ENCODE measurements at places on chromosomes 13 and 19. TPM values are rescaled to one million over a fixed set of nuclear protein-coding genes. Genes with fewer than 3 reads are reported as not detected.

The ZNF382 gene
- total RNA-seq, result 1.9 TPM

The KL gene
- 0.63 TPM for total RNA-seq

The LEUTX gene
- not detected for total RNA-seq

The ZNF177 gene
- total RNA-seq, result 0.47 TPM

The SPTBN4 gene
- 1.0 TPM for total RNA-seq

The SLC10A2 gene
- total RNA-seq, result not detected

The IZUMO2 gene
- total RNA-seq, result not detected

The CLEC11A gene
- 1.3 TPM for total RNA-seq

The CEBPA gene
- total RNA-seq, result 18.7 TPM

The IGFL3 gene
- total RNA-seq, result not detected

The C19orf18 gene
- 0.42 TPM for total RNA-seq

The ARRDC5 gene
- not detected for total RNA-seq

The RASIP1 gene
- 6.5 TPM for total RNA-seq

DNA sequence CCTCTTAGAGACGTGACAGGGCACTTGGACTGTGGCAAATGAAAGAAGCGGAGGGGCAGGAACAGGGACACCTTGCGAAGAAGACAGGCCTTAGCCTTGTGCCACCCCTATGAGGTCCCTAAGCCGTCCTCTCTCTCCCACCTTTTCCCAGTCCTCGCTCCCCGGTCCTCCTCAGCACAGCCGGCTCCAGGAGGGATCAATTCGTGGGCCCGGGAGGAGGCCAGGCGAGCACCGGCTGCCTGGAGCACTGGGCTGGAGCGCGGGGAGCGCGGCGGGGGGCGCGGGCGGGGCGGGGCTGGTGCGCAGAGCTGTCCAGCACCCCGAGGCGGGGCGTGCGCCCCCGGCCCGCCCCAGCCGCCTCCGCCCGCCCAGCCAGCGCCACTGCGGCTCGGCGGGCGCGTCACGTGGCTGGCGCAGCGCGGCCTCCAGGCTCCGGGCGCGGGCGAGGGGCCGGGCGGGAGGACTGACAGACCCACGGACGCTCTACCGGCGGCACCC, at the start of gene LRP3:
Gene LRP3, plus strand, starts transcription at position 466 of the 498 bp plus-strand sequence. CDS start 456 bp downstream, outside the sequence.
- peak; percentile 69 for DNase-seq

DNA sequence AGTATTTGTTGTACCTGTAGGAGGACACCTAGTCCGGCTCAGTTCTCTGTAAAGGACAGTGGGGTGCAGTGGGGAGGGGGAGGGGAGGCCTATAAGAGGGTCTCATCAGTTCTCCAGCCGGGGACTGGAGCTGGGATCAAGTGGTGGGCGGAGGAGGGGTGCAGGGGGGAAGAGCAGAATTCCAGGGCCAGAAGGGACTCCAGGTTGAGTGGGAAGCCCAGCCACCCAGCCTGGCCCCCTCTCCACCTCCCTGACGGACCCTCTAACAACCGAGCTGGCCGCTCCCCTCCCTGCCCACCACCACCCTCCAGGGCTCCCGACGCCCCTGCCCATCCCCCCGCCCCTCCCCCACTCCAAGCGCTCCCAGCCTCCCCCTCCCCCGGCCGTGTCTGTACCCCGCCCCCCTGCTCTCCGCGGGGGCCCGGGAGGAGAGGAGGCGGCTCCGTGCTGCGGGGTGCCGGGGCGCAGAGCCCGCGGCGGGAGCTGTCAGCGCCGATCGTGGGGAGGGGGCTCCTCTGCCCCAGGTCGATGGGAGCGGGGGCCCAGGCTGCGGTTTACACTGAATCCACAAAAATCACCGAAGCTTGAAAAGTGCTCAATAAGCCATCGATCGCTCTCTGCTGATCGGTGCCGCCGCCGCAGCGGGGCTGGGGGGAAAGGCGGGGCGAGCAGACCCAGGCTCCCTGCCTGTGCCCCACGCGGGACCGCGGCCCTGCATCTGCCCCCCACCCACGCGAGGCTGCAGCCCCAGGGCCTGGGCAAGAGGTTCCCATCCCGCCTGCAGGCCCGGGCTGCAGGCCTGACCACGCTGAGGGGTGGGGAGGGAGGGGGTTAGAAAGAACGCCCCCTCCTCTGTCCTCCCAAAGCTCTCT, 34.6 kb upstream of the ONECUT3 start:
- no peak for DNase-seq

DNA sequence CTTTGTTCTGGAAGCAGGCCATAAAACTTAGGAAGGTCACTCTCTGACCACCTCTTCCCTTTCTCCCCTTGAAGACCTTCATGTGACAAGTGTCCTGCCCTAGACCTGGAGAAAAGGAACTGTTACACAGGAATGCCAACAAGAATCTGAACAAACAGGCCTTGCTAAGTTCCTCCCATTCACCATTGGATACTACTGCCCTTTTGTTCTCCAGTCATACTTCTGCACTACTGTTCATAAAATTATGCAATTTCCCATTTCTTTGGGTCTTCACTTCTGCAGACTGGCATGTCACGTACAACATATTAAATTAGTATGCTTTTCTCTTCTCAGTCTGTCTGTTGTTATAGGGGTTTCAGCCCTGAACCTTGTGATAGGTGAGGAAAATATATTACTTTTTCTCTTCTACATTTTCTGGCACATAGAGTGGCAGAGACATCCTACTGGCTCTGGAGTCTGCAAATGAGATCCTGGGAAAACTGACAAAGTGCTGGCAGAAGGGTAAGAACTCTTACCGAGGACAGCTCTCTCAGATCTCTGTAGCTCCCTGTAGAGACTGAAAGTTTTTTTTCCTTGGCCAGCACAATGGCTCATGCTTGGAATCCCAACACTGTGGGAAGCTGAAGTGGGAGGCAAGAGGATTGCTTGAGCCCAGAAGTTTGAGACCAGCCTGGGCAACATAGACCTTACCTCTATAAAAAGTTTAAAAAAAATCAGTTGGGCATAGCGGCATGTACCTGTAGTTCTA, 87.6 kb upstream of the SPRY2 start:
- no peak for DNase-seq

GRCh38 chr13:103224804-103225203, 158.6 kb upstream of the SLC10A2 start:
- DNase-seq, result no peak

DNA sequence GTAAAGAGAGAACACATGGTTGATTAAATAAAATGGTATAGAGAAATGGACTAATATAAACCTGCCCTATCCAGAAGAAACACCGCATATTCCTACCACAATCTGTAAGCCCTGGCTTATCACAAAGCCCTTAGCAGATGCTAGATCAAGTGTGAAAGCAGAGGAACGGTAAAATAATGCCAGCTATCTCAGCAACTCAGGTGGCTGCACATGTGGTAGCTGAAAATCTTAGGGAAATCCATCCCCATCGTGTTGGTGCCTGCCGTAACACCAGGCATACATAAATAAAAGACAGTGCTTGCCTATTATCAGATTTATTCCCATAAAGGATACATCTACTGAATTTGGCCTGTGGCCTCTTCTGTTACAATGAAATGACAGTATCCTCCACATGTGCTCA, 304.1 kb upstream of the MAB21L1 start:
- no peak for DNase-seq

DNA sequence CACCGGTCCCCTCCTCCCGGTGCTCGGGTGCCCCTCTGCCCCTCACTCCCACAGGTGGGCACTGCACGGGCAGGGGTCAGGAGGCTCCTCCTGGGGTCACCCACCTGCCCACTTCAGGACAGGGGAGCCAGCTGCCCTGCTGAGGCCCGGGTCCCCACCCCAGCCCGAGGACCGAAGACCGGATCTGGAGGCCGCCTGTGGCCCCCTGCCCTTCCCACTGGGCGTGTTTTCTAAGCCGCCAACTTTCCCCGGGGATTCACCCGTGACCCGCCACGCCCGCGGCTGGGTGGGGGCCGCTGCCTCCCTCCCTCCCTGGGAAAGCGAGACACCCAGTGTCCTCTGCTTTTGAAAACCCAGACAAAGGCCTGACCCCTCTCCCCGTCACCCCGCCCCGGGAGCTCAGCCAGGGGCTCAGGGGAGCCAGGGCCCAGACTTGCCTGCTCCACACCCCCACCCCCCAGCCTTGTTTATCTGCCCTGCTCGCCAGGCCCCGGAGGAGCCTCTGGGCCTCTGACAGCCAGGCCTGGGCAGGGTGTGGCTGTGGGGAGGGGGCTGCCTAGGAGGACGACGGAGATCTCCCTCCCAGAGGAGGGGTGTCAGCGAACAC, 1.3 kb downstream of the PALM start:
- DNase-seq, result no peak

DNA sequence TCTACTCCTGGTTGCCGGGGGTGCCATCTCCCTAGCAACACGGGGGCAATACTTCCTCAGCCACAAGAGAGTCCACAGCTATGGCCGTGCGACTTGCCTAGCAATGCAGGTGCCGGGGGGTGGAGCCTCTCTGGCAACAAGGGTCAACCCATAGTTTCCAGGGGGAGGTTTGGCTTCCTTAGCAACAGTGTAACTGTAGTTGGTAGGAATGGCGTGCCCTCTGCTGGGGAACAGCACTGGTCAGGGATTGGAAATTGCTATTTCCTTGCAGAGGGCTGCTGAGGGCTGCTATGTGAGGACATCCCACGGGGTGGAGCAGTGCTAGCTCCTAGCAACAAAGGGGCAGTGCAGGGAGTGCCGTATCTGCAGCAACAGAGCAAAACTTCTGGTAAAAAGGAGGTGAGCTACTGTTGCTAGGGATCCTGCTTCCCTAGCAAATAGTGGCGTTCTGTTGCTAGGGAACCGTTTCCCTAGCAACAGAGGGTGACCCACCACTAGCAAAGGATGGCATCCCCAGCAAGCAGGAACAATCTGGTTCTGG, 7.0 kb upstream of the TMC4 start:
- no peak for DNase-seq

DNA sequence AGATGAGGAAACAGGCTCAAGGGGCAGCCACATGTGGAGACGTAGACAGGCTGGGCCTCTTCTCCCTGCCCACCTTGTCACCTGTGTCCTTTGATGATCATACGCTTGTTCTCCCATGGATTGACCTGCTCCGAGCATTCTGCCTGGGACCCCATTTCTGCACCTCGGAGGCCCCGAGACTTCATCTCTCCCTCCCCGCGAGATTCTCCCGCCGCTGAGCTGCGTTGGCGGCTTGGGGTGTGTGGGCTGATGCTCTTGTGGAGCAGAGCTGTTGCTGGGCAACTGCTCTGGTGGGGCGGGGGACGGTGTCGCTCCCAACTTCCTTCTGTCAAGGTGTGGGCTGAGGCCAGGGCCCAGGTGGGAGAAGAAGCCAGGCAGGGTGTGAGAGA, 22.1 kb downstream of the MAST3 start:
- DNase-seq, result no peak

GRCh38 chr19:35272122-35272719, 3.5 kb downstream of the USF2 start:
- DNase-seq, result no peak

DNA sequence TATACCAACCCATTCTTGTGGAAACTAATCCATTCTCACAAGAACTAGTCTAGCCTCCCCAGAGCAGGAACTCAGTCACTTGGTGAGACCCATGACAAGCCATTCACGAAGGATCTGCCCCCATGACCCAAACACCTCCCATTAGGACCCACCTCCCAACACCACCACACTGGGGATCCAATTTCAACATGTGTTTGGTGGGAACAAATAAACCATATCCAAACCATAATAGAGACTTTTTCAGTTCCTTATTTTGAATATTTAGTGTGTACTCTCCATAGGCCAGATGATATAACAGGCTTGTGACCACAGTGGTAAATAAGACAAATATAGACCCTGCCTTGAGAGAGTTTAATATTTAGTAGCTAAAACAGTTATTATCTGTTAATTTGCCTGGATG, 227.5 kb upstream of the SERP2 start:
- DNase-seq, result no peak

- DNase-seq, result no peak
Observed at GRCh38 chr13:79547211-79548195, 66.5 kb downstream of the NDFIP2 start.

- no peak for DNase-seq
Observed at GRCh38 chr13:106710266-106710665, 142.3 kb upstream of the ARGLU1 start.

- no peak for DNase-seq
Observed at GRCh38 chr13:47033216-47033615, 136.4 kb upstream of the HTR2A start.

GRCh38 chr19:8111376-8111775, 38.0 kb downstream of the FBN3 start:
- no peak for DNase-seq

DNA sequence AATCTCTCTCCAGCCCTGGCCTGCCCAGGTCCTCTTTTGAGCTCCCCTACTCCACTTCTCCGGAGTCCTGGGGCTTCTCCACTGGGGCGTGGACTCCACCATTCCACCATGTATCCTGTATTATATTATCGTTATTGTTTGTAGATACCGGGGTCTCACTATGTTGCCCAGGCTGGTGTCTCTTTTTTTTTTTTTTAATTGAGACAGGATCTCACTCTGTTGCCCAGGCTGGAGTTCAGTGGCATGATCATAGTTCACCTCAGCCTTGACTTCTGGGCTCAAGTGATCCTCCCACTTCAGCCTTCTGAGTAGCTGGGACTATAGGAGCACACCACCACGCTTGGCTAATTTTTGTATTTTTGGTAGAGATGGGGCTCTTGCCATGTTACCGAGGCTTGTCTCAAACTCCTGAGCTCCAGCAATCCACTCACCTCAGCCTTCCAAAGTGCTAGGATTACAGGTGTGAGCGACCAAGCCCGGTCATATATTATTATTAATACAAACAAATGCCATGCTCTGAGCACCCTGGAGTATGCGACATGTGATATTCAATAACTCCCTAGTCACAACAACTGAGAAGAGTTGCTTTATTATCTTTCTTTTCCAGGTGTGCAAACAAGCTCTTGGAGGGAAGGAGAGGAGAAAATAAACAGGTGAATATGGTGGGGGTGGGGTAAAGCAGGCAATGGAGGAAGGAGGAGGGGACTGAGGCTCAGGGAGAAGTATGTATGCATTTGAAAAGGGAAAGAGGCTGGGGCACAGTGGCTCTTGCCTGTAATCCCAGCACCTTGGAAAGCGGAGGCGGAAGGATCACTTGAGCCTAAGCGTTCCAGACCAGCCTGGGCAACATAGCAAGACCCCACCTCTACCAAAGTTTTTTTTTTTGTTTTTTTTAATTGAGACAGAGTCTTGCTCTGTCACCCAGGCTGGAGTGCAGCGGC, 2.8 kb upstream of the CERS4 start:
- peak; percentile 60 for DNase-seq

- DNase-seq, result no peak
Observed at GRCh38 chr13:28650284-28650683, 8.6 kb upstream of the POMP start.

- no peak for DNase-seq
Observed at GRCh38 chr13:38577048-38577447, 109.8 kb upstream of the FREM2 start.

GRCh38 chr13:51585696-51586095, 1.4 kb downstream of the WDFY2 start:
- DNase-seq, result no peak

DNA sequence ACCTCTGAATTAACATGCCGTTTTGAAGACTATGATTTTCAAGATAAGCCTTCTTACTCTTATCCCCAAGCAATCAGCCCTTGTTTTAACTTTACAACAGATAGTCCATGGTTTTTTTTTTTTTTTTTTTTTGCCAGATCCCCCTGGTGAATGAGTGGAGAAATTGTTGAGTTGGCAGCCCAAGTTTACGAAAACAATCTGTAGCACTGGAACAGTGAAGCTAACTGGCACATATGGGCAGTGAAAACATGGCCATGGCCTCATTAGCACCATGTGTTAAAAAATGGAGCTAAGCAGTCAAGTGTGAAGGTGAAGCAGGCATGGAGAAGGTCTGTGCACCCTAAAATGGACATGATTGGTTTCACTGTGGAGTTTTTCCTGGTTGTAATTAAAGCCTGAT, 812.1 kb upstream of the MIR17HG start:
- no peak for DNase-seq

- DNase-seq, result no peak
Observed at GRCh38 chr19:29805031-29805965, 6.5 kb upstream of the CCNE1 start.

Data from pancreas (tissue), 10 donors.